ENCODE measurements at places on chromosomes 4 and X.

GRCh38 chr4:57410331-57411052 is 300.3 kb upstream of the IGFBP7 start:
- peak; percentile 26 for DNase-seq

- DNase-seq: no peak
These were observed 351.9 kb downstream of the FAT4 start for GRCh38 chr4:125666635-125667034.

GRCh38 chr4:110442309-110442708 is 33.6 kb upstream of the ENPEP start:
- DNase-seq: no peak

DNA sequence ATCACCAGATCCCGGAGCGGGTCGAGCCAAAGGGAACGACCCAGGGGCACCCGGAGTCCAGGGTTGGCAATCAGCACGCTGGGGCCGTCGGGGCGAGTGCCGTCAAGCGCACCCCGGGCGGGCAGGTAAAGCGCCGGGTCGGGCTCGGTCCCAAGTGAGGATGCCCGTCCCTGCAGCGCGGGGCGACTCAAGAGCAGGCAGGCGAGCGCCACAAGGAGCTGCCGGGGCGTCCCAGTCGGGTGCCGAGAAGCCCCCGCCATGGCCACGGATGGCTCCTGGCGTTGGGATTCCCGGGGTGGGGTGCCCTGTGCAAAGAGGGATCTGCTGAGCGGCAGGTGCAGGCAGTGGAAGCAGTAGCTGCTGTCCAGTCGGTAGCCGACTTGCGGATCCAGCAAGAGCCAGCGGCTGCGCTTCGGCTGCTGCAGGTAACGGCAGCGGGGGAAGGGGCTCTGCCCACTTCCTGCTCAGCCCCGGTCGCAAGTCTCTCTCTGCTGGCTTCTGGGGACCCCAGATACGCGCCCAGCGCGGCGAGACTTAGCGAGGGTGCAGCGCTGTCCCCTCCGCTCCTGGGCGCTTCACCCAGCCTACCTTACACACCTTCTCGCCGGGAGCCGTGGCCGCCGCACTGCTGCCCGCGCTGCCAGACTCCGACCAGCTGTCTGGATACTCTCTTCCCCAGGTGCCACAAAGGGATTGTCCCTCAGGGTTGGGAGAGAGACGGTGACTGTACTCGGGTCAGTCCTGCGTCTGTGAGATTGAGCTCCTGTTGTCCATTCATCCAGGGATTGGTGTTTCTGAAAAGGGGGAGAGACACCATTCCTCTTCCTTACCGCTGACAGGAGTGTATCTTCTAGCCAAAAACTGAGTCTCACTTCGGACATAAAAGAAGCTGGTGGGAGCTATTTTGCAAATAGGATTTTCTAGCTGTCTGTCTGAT is at the start of gene FREM3:
FREM3 (minus strand) TSS at position 260 of the 937 bp plus-strand sequence; CDS start at position 260, 0 bp downstream.
- DNase-seq: peak; percentile 19

DNA sequence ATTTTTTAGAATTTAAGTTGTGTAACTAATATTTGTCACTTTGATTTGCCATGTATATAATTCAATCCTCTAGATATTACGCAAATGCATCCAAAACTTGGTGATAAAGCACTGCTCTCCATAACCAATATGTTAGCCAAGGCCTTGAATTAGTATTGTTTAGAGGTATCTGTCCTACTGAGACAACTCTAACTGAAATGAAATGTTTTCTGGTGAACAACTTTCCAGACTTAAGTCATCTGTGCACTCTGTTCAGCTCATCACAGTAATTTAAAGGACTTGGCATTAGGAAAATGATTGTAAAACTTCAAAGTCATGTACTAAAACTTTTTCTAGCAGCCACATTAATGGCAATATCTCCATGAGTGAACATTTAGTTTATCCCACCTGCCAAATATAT is 73.1 kb downstream of the HPGD start:
- DNase-seq: no peak

DNA sequence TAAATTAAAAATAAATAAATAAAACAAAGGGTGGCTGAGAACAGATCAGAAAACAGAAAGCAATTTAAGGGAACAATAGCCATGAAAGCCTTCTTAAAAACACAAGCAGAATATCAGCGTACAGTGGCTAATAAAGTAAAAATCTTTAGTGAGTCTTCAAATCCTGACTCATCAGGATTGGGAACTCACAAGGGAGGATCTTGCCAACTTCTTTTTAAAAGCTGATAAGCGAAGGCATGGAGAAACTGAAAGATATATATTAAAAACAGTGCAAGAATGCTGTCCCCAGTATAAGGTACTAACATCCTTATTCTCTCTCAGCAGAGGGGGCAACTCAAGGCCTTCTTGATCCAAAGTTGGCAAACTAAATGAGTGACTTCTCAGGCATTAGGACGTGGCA is 180.1 kb downstream of the DHX15 start:
- DNase-seq: no peak

GRCh38 chrX:108735679-108736508 is 469 bp downstream of the IRS4 start:
- no peak for DNase-seq

DNA sequence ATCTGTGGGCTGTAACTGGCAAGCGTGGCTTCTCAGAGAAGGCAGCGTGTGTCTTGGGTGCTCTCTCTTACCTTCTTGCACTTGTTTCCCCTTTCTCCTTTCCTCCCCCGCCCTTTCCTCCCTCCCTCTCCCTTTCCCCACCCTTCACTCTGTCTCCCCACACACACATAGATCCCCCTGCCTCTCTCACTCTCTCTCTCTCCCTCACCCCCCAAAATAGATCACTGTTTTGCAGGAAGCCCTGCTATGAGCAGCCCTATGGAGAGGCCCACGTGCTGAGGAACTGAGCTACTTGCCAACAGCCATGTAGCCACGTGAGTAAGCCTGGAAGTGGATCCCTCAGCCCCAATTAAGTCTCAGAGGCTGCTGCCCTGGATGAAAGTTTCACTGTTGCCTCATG is 4.3 kb upstream of the PNMA6E start:
- no peak for DNase-seq

DNA sequence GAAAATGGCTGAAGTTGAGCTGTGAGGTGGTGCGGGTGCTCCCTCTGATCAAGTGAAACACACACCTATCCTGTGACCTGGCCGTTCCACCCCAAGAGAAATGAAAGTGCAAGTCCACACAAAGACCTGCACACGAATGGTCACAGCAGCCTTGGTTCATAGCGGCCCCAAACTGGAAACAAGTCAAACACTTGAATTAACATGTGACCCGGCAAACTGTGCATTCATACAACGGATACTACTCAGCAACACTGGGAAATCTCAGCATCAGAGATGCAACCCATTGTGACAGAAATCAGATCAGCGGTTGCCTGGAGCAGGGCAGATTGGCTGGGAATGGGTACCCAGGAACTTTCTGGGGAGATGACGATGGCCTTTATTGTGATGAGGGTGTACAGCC is 7.6 kb downstream of the G6PD start:
- no peak for DNase-seq

DNA sequence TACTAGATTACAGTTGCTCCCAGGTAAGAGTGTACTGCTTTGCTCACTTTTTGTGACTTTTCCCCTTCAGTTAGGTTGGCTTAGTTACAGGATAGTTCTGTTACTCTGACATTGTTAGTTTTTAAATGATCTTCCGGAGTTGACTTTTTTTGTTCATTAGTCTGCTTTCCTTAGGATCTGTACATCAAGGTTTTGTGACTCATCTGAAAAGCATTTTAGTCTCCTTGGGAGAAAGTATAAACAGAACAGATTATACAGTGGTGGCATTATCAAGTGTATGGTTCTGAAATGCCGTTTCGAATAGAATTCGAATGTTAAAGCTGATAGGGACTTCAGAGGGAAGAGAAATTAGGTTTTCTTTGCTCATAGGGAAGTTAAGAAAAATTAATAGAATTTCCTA is 63.3 kb downstream of the USP9X start:
- DNase-seq: peak; percentile 12

GRCh38 chr4:138189206-138189605 is 52.9 kb downstream of the SLC7A11 start:
- DNase-seq: no peak

DNA sequence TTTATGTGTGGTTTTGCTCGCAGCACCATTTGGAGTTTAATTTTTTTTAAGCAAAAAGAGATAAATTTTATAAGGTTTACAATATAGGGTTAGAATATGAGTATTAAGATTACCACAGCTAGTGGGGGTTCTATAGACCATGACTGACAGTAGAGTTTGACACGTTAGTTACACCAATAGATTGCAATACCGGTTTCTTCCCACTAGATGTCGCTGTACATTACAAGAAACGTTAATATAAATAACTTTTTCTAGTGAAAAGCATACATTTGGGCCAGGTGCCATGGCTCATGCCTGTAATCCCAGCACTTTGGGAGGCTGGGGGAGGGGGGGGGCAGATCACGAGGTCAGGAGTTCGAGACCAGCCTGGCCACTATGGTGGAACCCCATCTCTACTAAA is 433.6 kb downstream of the MAGEB5 start:
- DNase-seq: no peak

DNA sequence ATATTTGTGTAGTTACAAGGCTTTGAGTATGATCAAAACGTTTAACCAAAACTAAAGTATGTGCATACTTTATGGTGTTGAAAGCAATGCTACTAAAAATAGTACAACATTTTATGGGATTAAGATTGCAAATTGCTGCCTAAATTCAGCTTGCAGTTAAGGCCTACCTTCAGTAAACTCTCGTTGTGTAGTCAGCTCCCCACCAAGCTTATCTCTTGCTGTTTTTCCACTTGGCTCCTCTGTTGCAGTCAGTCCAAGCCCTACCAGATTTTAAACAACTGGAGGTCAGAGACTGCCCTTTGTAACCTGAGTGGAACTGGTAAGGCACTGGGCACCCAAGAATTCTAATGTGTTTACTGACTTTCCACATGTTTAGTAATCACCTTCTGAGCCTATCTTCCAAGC is 25.7 kb downstream of the AFF1 start:
- no peak for DNase-seq

DNA sequence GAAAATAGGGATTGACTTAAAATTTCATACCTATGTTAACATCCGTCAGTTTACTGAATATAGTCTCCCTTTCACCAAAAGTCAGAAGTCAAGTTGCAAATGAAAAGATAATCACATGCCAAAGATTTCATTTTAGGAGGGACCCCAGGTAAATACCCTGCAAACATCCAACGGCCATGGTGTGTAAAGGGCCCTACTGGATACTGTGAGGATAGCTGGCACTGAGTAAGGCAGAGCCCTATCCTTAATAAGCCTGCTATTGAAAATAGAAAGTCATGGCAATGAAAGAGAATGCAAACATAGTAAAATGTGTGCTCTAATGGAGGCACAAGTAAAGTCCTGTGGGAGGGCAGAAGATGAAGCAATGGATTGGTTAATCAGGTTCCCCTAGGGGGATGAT is 20.9 kb downstream of the STK26 start:
- DNase-seq: no peak

GRCh38 chr4:140367738-140368137 is 5.7 kb upstream of the SCOC start:
- DNase-seq: no peak

DNA sequence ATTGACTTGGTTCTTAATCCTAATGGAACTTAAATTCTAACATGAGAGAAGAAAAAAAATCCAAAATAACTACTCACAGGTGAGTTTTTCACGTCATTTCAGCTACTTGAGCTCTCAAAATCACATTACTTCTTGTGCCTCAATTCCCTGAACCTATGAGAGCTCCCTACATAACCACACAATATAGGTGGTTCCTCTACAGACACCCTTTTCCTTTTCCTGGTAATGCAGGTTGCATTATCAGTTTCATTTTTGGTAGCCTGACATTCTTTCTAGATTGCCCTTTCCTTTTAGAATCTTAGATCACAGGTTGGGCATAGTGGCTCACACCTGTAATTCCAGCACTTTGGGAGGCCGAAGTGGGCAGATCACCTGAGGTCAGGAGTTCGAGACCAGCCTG is 4.3 kb downstream of the GPR34 start:
- DNase-seq: no peak

DNA sequence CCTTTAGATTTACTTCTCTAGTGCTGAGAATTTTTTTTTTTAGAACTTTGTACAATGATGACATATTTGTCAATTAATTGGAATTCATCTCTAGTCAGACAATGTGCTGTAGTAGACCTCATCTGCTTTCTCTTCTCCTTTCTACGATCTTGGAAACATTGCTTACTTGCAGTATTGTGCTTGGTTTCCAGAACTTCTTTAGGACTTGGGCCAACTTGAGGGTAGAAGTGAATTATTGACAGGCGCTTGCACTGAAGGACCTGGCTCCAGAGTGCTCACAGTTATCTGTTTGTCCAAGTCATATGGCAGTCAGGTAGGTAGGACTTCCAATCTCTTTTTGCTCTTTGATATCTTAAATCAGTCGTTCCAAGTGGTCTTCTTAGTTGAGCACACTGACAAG is 39.6 kb downstream of the FNIP2 start:
- DNase-seq: peak; percentile 25

DNA sequence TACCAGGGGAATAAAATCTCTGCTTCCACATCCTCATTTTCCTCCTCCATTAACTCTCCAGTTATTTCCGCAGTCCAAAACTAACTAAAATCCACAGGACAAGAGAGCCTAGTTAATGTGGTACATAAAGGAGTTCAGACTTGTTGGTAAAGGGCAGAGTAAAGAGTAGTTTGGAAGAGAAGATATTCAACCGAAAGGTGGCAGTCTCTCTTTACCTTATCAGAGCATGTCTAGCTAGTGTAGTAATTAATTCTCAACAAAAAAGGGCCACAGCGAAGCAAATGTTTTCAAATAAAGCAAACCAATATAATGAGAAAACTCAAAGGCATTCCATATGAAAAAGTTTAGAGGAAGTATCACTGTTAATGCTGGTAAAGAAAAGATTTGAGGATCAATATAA is 286.5 kb downstream of the GLUD2 start:
- DNase-seq: no peak

GRCh38 chrX:37796805-37797204 is 16.9 kb downstream of the CYBB start:
- DNase-seq: no peak

GRCh38 chrX:137547291-137547690 is 18.6 kb upstream of the ZIC3 start:
- DNase-seq: no peak

DNA sequence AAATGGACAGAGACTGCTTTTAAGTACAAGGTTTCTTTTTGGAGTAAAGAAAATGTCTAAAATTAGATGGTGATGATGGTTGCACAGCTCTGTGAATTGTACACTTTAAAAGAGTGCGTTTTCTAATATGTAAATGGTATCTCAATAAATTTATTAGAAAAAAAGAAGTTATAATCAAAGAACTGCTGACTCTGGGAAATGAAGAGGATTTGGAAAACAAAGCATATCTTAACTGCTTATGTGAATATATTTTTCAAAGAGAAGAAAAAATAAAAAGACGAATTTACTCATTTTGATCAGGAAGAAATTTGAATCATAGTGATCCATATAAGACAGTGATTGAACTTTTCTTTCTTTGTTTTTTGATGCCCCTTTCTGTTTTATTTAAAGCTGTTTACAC is 45.9 kb upstream of the FSTL5 start:
- DNase-seq: no peak

DNA sequence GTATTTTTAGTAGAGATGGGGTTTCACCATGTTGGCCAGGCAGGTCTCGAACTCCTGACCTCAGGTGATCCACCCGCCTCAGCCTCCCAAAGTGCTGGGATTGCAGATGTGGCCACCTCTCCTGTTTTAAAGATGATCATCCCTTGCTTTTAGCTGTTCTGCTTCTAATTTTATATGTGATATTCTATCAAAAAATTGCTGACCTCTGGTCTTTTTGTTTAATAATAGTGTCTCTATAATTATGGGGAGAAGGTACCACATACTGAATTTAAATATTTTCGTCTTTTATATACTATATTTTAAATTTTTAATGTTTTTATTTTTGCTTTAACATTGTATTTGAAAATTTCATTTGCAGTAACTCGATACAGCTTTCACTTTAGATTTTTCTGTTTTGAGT is 15.6 kb downstream of the USP9X start:
- DNase-seq: no peak

- no peak for DNase-seq
These were observed 2.4 kb upstream of the CSN3 start for GRCh38 chr4:70239884-70240591.

Measured in muscle of back (tissue), 13 donors.